ENCODE measurements at places on chromosomes 16 and 17.

DNA sequence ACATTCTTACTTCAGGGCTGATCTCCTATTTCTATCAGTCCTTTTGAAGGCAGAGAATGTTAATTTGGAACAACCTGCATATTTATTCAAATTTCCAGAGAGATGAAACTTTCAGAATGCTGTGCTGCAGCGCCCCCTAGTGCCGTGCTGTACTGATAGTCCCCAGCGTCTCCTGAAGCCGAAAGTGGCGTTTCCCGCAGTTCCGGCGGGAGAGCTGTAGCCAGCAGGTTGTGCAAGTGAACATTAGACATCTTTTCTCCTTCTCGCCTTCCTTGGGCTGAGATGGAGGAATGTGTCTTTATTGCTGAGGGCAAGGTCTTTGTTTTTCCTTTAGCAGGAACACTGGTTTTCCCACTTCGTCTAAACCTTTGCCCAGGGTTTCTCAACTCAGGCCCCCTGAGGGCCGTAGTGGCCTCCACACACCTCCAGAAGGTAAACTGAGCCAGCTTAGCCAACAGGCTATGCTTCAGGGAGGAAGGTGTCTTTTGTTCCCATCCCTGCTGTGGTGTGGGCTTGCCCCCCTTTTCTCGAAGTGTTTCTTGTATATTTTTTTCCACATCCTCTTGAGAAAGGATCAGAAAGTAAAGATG is 26.4 kb downstream of the USP10 start:
- DNase-seq = peak; percentile 73

DNA sequence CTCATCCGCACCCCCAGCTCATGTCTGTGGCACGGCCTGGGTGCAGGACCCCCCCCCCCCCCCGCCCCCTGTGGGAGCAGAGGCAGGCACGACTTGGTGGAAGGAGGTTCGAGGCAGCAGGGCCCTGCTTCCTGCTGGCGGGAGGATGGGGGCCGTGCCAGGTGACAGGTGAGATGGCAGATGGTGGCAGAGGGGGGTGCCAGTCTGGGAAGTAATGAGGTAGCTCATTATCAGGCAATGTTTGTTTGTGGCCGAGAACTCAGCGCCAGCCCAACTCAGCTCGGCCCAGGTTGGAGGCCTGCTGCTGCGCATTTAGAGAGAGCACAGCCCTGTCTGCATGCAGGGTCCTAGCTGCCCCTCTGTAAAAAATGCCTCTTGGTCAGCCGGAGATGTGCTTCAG is 40.1 kb upstream of the JPH3 start:
- DNase-seq = no peak

DNA sequence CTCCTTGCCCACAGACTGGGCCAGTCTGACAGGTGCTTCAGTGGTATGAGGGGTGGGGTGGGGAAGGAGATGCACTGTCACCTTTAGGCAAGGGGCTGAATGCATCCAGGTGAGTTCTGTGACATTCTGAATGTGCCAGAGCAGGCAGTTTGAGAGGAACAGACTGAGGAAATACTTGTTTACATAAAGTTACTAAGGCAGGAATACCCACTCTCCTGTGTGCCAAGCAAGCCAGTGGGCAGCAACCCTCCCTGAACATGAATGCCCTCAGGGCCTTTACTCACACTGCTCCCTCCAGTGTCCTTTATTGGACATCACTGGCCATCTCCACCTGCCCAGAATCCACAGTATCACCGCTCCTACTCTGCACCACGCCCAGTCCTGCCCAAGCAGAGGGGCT is 33.1 kb upstream of the ULK2 start:
- DNase-seq = no peak

DNA sequence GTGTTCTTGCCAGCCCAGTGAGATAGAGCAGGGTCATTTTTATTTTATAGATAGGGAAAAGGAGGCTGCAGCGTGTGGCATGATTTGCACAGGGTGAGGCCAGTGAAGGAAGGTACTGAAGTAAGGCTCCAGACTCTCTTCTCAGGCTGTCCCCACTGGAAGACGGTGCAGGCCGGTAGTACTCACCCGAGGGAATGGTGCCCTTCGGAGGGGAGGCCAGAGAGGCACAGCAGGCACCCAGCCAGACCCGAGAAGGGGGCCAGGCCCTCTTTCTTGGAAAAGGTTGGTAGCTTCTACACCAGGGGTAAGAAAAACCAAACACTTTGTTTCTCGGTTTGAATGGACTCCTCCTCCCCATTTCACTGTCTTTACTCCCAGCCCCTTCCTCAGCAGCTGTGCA is 288 bp downstream of the ANKRD40CL start:
- no peak for DNase-seq

DNA sequence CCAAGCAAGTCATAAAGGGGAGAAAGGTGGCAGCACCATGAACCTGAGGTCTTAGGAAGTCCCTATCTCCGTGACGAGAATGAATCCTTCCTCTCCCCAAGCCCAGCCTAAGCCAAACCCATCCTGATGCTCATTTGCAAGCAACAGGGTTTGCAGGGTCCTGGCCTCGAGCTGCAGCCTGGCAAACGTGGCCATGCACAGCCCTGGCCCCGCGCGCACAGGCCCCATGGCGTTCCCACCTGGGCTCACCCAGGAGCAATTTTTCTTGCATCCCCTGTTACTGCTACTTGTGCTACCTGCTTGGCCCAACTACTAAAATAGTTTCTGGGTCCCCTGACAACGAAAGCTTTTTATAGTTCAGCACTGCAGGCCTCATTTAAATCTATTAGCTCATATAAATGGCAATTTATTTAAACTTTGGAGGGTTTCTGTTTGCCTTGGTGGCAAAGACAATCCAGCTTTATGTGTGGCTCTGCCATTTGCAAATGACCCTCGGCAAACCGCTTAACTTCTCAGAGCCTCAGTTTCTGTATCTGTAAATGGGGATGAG is 141.5 kb downstream of the C16orf78 start:
- no peak for DNase-seq

Measured in CD4-positive, alpha-beta T cell treated with Interleukin-6 at 100 ng/mL for 8 hours (primary cell).